ENCODE measurements at places on chromosomes 1 and 21.
A peak's percentile ranks its signal among the peaks of the same experiment; 100 is the strongest.

DNA sequence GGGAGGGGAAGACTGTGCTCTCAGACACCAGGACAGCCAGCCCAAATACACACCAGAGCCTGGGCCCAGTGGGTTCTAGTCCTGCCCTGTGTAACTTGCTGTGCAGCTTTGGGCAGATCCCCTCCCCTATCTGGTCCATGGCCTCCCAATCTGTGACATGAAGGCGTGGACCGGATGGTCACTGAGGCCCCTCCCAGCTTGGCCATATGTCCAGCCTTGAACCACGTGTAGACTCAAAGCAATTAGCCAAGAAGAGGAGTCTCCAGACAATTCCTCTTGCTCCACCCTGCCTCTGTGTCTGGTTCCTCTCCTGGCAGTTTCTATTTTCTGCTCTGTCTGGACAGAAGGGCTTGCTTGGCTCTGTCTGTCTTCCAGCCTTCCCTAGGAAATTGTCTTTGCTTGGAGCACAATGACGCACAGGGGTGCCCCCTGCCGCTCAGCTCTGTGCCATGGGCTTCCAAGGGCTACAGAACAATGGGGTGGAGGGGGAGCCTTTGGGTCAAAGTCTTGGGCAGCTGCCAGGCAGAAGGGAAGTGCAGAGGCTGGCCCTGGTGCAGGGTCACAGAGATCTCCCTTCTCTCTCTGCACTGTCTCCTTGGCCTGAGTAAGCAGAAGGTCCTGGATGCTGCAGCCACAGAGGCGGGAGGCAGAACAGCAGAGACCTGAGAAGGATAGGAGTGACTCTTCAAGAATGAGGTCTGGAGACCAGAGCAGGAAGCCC lies 66.1 kb downstream of the TENT5C start:
- DNase-seq, result no peak

DNA sequence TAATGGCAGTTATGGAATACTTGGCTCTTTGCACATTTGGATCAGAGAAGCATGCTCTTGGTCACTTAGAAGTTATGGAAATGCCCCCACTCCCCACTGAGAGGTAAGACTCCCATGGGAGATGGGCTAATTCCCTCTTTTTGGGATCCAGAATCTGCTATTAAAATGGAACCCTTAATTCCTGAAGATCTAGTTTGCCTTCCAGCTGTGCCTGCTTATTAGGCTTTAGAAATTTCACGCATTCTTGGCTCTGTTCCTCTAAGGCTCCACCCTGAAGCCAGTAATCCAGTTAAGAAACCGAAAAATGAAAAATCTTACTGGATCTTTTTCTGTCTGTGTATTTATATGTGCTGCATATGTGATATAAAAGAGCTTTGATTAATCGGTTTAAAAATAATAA lies 76.7 kb downstream of the USH2A start:
- no peak for DNase-seq

- no peak for DNase-seq
Measured at GRCh38 chr1:202107801-202108731, 14.7 kb upstream of the GPR37L1 start.

DNA sequence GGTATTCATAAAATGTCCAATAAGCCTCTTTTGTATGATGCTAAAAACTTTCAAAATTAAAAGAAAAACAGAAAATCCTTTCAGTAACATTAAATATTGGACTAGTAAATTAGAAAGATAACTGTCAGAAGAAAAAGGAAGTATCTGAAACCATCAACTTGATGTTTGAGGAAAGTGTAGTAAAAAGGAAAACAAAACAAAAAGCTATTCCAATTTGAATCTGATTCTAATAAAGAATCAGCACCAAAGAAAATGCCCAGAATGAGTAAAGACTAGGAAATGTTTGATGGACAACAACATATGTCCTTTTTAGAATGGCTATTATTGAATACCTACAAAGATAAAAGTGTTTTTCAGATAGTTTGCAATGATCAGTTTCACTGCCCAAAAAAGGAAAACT lies 79.9 kb upstream of the RBM34 start:
- no peak for DNase-seq

GRCh38 chr1:93692983-93693591 lies 11.4 kb upstream of the BCAR3 start:
- peak; percentile 57 for DNase-seq

DNA sequence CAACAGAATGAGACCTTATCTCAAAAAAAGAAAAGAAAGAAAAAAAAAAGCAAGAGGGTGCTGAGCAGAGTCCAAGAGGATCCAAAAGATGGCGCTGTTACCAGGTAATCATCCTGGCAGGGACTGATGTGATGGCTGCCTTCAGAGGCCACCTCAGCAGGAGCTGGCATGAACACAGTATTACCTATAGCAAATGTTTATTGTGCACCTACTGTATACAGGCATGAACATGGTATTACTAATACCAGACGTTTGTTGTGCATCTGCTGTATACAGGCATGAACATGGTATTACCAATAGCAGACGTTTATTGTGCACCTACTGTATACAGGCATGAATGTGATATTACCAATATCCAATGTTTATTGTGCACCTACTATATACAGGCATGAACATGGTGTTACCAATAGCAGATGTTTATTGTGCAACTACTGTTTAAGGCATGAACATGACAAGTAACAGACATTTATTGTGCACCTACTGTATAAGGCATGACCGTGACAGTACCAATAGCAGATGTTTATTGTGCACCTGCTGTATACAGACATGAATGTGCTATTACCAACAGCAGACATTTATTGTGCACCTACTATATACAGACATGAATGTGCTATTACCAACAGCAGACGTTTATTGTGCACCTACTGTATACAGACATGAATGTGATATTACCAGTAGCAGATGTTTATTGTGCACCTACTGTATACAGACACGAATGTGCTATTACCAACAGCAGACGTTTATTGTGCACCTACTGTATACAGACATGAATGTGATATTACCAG lies 115.1 kb upstream of the TMEM51 start:
- DNase-seq, result no peak

DNA sequence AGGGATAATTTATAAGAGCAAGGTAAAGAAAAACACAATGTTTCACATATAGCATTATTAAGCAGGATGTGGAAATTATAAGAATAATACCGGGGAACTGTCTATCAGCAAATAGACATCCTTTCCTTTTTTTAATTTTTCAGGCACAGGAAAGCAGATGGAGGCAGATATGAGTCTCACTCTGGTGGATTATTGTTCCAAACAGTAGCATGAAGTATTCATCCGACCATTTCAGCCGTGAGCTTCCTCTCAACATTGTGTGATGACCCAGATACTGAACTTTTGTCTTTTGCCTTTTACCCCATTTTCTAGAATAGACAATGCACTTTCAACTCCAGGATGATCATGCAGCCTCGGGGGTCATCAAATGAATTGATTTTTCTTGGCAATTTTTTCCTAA lies 599.8 kb downstream of the ADGRL2 start:
- no peak for DNase-seq

DNA sequence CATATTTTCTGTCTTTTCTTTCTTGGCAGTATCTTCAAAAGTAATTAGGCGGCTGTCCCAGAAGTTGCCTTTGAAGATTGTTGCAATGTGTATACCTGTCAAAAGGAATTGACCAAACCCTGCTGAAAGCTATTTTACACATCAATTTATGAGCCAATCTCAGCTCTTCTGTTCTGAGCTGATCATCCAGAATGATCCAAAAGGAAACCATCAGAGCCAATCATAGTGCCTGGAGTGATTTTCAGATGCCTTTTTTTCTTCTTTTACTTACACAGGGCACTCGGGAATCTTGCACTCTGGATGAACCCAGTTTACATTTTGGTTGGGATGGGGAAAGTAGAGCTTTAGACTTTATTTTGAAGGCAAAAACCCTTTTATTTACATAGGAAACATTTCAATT lies 21.8 kb upstream of the APOBEC4 start:
- no peak for DNase-seq

DNA sequence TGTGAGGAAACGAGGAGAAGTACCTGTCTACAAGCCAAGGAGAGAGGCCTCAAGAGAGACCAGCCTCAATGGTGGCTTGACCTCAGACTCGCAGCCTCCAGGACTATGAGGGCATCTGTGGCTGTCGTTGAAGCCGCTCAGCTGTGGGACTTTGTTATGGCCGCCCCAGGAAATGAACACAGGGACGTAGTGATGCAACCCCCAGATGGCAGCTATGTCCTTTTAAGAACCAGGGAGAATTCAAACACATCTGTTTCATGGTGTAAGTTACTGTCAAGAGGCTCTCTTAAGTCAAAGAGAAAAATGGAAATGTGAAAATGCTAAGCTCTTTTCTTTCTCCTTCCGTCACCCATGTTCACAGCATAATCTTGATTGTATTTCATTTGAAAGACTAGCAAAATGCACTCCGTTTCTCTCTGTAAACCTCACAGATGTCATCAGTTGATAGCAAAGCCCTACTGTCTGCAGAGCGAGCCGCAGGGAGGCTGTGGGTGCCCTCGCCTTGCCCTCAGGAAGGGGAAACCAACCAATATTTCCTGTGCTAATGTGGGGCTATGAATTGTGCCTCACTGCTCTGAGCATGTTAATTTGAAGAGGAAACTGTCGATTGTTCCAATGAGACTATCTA lies 21.3 kb downstream of the UBASH3A start:
- peak; percentile 64 for DNase-seq

- no peak for DNase-seq
Measured at GRCh38 chr21:37800456-37801061, 115.7 kb downstream of the KCNJ6 start.

- no peak for DNase-seq
Measured at GRCh38 chr1:71233645-71234044, 152.8 kb upstream of the ZRANB2 start.

- DNase-seq, result no peak
Measured at GRCh38 chr1:40076895-40077312, 20.1 kb downstream of the PPT1 start.

DNA sequence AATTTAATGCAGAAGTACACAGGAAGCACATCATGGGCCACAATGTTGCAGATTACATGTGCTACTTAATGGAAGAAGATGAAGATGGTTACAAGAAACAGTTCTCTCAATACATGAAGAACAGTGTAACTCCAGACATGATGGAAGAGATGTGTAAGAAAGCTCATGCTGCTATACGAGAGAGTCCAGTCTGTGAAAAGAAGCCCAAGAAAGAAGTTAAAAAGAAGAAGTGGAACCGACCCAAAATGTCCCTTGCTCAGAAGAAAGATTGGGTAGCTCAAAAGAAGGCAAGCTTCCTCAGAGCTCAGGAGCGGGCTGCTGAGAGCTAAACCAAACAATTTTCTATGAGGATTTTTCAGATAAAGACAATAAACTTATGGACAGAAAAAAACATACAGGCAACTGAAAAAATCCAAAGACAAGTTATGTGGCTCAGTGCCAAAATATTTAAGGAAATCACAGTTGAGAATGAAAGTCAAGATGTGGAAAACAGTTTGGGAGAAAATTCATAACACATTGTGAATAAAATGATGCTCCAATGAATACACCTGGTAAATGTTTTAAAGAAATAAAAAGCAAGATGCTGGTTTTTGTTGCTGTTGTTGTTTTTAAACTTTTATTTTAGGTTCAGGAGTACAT lies 2.8 kb upstream of the ZNF644 start:
- no peak for DNase-seq

DNA sequence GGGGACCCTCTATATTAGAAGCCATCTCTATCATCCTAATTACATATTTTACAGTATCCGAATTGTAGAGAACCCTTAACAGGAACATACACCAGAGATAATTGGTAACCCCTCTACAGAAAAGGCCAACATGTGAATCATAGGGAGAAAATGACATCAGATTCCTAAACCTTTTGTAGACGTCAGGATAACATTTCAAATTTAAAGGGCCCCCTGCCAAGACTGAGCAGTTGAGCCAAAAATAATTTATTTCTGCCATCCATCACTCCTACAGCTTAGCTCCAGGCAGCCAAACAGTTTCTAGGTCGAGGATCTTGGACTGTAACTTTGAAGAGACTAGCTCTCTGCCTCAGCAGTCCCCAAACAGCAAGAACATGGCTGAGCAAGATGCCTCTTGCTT lies 21.2 kb downstream of the ZNF697 start:
- DNase-seq, result no peak

- no peak for DNase-seq
Measured at GRCh38 chr1:247357781-247358211, 26.1 kb upstream of the ZNF496 start.

DNA sequence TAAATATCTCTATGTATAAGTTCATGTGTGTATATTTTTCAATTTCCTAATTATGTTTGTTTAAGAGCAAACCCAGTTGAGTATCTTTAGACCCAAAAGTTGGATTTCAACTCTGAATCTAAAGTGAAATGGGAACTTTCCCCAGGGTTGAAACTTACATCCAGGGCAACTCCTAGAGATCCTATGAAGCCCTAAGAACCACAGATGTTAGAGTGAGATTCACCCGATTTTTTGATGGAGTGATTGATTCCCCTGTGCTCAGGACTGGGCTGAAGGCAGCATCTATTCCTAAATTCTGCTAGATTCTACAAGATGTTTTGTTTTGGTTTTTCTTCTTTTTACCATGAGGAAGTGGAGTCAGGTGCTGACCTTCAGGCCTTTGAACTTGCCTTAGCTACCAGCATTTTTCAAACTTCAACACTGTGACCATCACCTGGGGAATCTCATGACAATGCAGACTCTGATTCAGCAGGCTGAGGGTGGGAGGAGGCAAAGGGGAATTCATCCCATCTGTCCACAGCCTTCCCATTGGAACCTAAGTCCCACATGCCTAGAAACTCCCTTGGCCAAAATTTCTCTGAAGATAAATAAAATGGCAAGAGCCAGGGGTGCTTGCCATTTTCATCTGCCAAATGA lies 145.5 kb downstream of the ETS2 start:
- no peak for DNase-seq

Measured in stimulated activated CD4-positive, alpha-beta T cell treated with anti-CD3 and anti-CD28 coated beads, Interleukin-4, amount 100 ng/mL, for 24 hours (primary cell).